Calu3 (cell line): ENCODE measurements at places on chromosomes 13 and 19. TPM values are rescaled to one million over a fixed set of nuclear protein-coding genes. Genes with fewer than 3 reads are reported as not detected.
A peak's percentile ranks its signal among the peaks of the same experiment; 100 is the strongest.

DNA sequence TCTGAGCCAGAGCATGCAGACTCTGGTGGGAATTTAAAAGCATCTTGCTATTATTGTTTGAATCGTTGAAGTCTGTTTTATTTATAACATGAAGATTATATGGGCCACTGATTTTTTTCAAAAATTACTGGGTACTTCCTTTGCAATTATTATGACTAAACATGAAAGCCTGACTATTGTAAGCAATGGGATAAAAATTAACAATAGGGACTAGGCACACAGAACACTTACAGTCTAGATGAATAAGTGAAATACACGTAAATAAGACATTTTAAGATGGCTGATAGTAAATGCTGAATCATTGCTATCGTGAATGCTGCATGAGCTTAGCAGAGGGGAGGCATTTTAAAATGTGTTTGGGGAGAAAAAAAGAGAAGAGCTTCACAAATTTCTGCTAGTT is 81.0 kb upstream of the MAB21L1 start:
- no peak for DNase-seq

DNA sequence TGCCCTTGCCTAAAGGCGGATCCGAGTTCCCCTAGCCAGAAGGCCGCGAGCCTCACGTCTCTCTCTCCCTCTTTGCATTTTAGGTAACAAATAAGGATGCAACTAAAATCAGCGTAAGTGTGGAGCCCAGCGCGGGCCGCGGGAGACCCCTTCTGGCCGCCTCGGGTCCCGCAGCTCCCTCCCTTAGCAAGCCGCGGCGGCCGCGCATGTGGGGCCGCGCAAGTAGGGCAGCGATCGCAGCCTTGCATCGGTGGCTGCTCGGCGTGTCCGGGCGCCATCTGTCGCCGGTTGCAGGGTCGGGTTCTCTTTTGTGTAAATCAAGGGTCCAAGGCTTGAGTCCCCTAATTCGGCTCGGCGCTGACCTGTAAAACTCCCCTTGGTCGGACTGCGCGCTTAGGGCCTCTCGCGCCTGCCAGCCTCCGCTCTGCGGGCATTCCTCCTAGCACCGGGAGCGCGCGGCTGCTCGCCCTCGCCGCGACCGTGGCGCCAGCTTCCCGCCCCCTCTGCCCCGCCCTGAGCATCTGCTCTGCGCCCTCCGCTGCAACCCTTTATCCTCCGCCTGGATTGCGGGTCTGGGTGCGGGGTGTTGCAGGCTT is 2.7 kb downstream of the VSTM2B start:
- peak; percentile 40 for DNase-seq

The SIGLEC7 gene
- not detected in 2 replicates for total RNA-seq

GRCh38 chr13:64791373-64791772 is 2438.8 kb downstream of the PCDH9 start:
- no peak for DNase-seq
